Stimulated activated CD4-positive, alpha-beta T cell treated with anti-CD3 and anti-CD28 coated beads, Interleukin-12 subunit alpha, Interleukin-12 subunit beta, amount 100 ng/mL, for 24 hours (primary cell): ENCODE measurements at places on chromosomes 11 and 22.

- DNase-seq: no peak
Measured at GRCh38 chr11:130831506-130831905, 84.8 kb downstream of the SNX19 start.

- no peak for DNase-seq
Measured at GRCh38 chr11:126465573-126466188, 110.2 kb downstream of the ST3GAL4 start.

GRCh38 chr11:110431051-110431672 is 1.4 kb downstream of the FDX1 start:
- DNase-seq: no peak

DNA sequence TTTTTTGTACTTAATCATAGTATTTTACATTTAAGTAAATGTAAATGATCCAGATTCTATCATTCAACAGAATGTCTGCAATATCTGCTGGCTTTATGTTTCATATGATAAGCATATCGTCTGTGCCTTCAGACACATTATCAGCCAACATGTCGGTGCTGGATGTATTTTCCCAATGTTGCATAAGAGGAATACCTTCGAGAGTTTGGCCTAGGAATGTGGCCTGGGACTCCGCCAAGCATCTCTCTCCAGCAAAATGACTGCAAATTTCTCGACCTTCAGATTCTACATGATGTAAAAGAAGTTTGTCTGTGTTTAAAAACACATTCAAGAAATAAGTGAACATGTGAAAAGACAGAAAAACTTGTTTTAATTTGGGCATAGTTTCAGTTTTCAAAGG is 6.9 kb downstream of the BDNF start:
- no peak for DNase-seq

- DNase-seq: no peak
Measured at GRCh38 chr11:114416441-114416961, 16.0 kb downstream of the RBM7 start.

- no peak for DNase-seq
Measured at GRCh38 chr11:117852309-117852708, 24.1 kb downstream of the FXYD6 start.

DNA sequence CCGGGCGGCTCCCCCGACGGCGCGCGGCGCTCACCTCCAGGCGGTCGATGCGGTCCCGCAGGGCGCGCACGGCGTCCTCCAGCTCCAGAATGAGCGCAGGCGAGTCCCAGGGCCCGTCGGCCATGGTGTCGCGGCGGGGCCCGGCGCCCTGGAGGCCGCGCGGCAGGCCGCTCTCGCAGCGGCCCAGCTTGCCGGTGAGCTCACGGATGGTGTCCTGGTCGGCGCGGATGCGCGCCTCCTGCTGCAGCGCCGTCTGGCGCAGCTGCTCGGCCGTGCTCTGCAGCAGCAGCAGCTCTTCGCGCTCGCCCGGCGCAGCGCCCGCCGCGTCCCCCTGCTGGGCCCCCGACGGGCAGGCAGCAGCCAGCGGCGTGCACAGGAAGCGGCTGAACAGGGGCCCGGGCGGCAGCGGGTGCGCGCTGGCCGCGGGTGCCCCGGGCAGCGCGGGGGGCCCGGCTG is 599 bp downstream of the NPTXR start:
- DNase-seq: no peak

DNA sequence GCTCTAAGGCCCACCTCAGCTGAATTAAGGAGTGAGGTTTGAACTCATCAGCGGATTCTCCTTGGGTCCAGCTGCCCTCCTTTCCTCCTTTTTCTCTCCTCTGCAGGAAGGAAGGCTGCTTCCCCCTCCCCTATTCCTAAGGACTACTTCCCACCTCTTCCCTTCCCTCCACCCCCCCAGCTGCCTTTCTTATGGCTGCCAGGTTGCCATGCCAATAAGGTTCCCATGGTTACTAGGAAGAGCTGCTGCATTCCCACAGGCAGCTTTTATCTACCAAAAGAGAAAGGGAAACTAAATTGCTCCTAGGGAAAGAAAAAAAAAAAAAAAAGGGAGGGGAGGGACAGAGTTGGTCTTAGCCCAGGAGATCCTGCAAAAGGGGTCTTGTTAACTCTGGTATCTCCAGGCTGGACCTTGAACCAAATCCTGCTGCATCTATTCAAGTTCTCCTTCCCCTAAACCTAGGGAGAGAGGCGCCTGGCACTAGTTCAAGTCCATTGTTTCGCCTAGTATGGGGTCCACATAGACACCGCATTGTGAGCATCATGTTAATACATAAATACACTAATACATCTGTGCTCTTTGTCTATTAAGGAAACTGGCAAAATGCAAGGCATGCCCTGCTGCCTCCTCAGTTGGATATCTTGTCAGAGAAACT is 21.2 kb upstream of the FEZ1 start:
- no peak for DNase-seq

DNA sequence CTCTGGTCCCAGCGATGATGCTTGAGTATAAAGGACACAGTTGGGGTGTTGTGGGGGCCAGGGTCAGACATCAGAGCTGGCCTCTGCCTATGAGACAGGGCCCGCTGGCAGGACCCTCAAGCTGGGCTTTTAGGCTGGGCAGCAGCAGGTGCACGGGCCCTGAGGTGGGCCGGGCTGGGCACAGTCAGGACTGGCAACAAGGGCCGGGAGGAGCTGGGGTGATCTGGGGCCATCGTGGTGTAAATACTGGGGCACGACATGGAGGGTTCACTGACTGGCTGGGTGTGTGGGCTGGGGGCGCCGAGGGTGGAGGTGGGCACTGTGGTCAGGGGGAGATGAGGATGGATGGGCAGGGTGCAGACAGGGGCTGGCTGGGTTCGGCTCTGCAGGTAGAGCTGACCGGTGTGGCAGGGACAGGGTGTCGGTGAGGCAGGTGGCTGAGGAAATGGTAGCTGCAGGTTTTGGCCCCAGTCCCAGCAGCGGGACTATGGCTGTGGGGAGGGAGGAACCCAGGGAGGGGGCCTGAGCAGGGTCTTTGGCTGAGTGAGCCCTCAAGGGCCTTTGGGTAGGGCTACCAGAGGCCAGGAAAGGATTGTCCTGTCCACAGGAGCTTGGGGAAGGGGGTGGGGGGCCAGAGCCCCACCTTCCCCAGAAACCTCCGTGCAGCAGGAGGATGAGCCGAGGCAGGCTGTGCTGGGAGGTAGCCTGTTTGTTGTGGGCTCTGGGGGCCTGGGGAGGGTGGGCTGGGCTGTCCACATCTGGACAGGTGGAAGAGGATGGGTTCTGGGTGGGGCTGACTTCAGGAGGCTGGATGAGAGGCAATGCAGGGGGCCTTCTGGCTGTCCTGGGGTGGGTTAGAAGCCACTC is 81.4 kb downstream of the KCNQ1 start:
- DNase-seq: no peak

DNA sequence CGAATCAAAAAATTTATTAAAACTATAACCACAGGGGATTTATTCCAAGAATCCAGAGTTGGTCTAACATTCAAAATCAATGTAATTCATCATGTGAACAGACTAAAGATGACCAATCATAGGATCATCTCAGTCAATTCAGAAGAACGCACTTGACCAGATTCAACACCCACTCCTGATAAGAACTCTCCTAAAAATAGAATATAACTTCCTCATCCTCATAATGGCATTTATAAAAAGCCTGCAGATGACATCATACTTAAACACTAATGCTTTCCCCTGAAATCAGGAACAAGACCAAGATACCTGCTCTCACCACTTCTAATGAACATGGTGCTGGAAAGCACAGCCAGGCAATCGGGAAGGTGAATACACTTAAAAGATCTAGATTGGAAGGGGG is 10.5 kb upstream of the MUC2 start:
- DNase-seq: no peak

DNA sequence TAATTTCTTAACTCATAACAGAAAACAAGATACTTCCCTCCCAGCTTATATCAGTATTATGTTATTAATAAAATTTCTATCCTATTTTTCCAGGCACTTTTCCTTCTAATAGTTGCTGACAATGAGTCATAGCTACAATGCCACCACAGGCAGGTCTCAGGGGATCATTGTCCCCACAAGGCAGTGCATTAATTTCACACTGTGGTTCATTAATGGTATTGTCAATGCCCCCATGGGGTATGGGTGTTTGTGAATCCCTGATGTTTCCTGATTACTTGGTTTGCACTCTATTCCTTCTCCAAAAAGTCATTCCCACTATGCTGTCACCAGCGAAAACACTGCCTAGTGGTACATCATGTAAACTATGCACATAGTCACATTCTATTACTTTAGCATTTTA is 345.5 kb upstream of the CTSC start:
- DNase-seq: no peak

DNA sequence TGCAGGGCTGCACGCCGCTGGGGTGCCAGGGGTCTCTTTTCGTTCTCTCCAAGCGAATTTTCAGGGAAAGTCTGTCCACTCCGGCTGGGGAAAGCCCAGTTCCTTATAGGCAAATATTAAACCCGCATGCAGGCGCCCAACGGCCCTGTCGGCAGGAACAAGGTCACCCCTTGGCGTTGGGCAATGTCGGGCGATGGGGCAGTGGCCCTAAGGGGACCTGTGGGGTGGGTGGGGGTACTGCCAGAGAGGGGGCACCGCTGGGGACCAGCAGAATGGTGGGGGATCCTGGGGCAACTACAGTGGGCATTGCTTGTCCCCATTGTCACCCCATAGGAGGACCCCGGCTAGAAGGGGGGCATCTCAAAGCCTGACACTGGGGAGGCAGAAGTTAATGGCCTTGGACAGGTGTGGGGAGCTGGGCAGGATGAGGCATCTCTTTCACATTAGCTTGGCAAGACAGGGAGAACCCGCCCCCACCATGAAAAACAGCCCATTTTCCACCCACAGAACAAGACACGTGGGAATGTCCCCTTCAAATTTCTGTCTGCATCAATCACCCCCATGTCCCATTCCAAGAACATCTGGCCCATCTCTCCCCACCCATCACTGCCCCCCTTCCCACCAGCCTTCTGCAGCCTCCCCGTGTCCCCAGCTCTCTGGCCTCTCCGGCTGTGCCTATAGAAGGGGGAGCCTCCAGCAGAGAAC is 5.5 kb upstream of the IGF2 start:
- no peak for DNase-seq

GRCh38 chr11:69546735-69547370 is 65.4 kb downstream of the LINC01488 start:
- DNase-seq: peak; percentile 37

DNA sequence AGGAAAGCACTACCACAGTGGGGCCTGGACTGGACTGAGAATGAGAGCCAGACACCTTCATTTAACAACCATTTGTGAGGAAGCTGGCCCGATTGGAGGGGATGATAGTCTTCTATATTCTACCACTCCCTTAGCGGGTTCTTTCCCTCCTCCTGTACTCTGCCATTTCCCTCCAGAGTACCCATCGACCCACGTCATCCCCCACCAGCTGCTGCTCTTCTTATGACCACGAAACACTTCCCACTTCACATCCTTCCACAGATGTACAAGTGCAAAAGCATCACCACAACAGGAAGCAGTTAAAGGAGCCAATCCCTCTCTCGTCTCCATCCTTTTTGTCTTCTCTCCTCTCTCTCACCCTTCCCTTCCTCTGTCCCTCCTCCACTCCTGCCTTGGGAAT is 18.0 kb upstream of the UBASH3B start:
- DNase-seq: no peak

DNA sequence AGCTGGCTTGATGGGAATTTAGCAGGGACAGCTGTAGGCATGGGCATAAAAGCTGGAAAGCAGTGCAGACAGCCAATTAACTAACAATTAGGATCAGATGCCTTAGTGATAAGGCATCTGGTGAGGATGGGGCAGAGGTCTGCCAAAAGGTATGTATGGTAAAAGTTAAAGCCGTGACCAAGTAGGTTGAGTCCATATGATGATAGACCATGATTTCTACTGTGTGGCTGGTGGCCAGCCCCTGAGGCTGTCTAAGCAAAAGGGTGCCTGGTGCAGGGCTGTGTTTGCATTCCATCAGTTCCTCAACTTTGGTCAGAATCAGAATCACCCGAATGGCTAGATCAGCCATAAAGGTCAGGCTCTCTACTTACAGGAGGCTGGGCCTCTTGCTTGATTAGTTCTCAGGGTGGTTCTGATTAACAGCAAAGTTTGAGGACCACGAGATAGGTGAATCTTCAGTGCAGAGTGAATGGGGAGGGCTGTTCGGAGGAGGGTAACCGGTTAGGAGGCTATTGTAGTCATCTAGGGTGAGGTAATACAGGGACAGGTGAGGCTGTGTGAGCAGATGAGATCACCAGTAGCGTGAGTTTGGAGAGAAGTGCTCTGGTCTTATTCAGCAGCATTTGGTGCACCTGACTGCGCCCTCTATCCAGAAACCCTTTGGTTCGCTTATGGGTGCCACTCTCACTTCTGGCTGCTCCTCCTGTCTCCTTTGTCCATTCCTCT is 27.2 kb downstream of the PPFIBP2 start:
- no peak for DNase-seq

- no peak for DNase-seq
Measured at GRCh38 chr11:16001899-16002426, 354.4 kb downstream of the SOX6 start.

- no peak for DNase-seq
Measured at GRCh38 chr11:45410391-45411227, 124.5 kb upstream of the SYT13 start.

GRCh38 chr11:69053546-69054396 is 5.0 kb downstream of the TPCN2 start:
- no peak for DNase-seq

- DNase-seq: no peak
Measured at GRCh38 chr11:45100339-45100738, 46.1 kb upstream of the PRDM11 start.

- peak; percentile 57 for DNase-seq
Measured at GRCh38 chr22:37498289-37498909, 12.2 kb upstream of the MFNG start.

DNA sequence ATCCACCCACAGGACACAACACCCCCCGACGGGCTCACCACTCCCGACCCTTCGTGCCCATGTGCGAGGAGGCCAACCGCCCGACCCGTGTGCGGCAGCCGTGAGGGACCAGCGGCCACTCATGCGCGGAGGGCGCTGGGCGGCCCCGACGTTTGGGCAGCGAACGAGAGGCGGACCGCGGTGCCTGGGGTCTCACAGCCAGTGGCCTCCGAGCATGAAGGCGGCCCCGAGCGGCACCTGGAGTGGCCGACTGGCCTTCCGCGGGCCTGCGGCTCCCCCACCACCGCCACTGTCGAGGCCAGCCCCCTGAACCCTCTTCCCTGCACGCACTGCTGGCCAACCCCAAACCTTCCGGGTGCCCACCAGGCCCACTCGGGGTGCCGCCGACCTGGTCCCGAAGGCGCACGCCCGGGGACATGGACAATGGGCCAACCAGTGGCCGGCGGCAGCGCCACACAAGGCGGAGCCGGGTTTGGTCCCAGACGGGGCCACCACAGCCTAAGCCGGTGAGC is 4274.9 kb upstream of the OR11H1 start:
- no peak for DNase-seq

- no peak for DNase-seq
Measured at GRCh38 chr11:86990031-86990430, 34.8 kb upstream of the FZD4 start.

DNA sequence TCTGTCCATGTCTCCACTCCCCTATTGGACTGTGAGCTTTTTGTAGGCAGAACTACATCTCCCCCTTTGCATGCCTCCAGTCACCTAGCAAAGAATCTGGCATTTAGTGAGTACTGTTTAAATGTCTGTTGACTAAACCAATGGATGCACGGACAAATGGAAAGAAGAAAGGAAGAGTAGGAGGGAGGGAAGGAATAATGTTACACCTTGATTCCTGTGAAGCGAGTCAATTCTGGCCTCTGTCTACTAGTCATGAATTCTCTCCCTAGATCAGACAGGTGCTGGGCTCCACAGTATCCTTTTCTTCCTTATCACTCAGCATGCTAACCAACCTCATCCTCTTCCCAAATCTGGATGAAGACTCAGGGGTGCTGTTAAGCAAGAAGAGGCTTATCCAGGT is 33.6 kb downstream of the GALNT18 start:
- DNase-seq: no peak
